ENCODE measurements at places on chromosomes 16 and 17. TPM values are rescaled to one million over a fixed set of nuclear protein-coding genes. Genes with fewer than 3 reads are reported as not detected.

DNAAF8 gene
- 2.2 TPM for total RNA-seq

AGRP gene
- not detected for total RNA-seq

DNA sequence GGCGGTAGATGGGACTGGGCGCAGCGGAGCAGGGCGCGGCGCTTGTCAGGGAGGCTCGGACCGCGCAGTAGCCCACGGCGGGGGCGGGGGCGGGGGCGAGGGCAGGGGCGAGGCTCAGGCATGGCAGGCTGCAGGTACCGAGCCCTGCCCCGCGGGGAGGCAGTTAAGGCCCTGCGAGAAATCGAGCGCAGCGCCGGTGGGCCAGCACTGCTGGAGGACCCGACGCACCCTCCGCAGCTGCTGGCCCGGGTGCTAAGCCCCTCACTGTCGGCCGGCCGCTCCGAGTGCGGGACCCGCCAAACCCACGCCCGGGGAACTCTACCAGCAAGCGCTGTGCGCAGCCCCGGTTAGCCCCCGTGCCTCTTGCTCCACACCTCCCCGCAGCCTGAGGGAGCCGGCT lies 90.2 kb upstream of the RPL38 start:
- no peak overlapping the region for H3K4me3 ChIP-seq
- H3K36me3 ChIP-seq: no peaks in the 10 kb centered on the region
- H3K4me1 ChIP-seq: peaks cover 15% of the 10 kb centered on the region
- peaks cover 41% of the 10 kb centered on the region for H3K27me3 ChIP-seq

SP2 gene
- total RNA-seq: 16.8 TPM

DNA sequence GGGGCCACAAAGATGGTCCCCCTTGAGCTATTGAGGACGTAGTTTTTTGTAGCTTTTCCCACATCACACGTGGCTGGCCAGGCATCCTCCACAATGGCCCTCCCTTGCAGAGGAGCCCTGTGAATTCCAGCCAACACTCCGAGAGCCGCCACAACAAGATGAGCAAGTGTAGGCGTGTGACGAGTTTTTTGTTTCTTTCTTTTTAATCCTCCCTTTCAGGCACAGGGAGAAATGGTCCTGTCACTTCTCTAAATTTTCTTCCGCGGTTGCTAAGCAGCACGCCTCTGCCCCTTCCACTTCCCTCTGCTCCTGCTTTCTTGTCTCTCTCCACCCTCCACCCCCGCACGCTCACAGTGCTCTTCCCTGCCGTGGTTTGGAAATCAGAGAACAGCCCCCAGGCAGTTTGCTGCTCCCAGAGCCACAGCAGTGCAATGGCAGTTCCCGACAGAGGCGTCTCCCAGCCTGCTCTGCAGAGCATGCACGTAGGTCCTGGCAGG lies 68.0 kb upstream of the MRTFB start:
- no peaks in the 10 kb centered on the region for H3K36me3 ChIP-seq
- peaks cover 51% of the 10 kb centered on the region for H3K4me1 ChIP-seq
- peak overlapping the region; percentile 95 for H3K27ac ChIP-seq
- no peaks in the 10 kb centered on the region for H3K27me3 ChIP-seq
- peak overlapping the region; percentile 73 for H3K4me3 ChIP-seq
- DNase-seq: no peak

DNA sequence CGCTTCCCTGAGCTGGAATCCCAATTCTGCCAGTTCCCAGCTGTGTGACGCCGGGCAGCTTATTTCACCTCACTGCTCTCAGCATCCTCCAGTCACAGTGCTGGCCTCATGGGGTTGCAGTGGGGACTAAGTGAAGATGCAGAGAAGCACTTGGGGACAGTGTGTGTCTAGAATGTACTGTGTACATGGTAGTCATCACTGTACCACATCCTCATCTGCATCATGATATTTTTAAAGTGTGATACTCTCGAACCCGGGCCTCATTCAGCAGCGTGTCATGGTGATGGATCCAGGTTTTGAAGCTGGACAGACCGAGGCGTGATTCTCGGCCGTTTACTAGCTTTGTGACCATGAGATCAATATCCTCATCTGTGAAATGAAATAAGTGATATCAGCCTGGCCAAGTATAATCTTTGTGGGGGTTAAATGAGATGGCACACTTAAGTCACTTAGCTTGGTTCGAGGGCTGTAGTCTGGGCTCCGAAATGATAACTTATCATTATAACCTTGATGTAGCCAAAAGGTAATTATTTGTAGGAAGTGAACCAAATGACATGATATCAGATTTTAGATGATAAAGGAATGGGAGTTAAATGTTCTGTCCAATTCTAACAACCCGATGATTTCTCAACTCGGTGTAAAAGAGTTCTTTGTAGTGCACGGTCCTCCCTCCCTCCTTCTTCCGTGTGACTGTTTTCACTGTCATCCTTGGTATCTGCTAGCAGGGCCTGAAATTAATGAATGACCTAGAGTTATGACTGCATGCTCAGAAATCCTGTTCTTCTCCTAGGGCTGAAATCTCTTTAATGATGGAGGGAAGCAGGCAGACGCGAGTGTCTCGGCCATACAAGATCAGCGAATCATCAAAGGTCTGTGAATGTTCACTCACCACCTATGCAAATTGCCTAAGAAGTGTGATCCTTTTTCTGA lies 2.0 kb downstream of the KLHL36 start:
- peaks cover 9% of the 10 kb centered on the region for H3K36me3 ChIP-seq
- peak overlapping the region; percentile 70 for H3K27ac ChIP-seq
- H3K4me3 ChIP-seq: peak overlapping the region; percentile 31
- DNase-seq: no peak
- peaks cover 29% of the 10 kb centered on the region for H3K4me1 ChIP-seq

- H3K4me3 ChIP-seq: peak within 1 kb of the TSS; percentile 96
- peaks cover 39% of the 10 kb centered on the region for H3K4me1 ChIP-seq
- DNase-seq: peak; percentile 96
- no peaks in the 10 kb centered on the region for H3K27me3 ChIP-seq
Measured at GRCh38 chr17:59892924-59893675, at the start of the genes RPS6KB1 and TUBD1. Gene RPS6KB1 (plus strand): TSS chr17:59893121. CDS start chr17:59893185, 64 bp downstream. Gene TUBD1 (minus strand): TSS chr17:59892943. CDS start chr17:59891002, 1,941 bp downstream.

- no peak overlapping the region for H3K4me3 ChIP-seq
- DNase-seq: no peak
- no peaks in the 10 kb centered on the region for H3K36me3 ChIP-seq
Measured at GRCh38 chr16:28087675-28088300, 24.3 kb upstream of the GSG1L start.
